ENCODE measurements at places on chromosomes 3 and 15. TPM values are rescaled to one million over a fixed set of nuclear protein-coding genes. Genes with fewer than 3 reads are reported as not detected.

IL17RE gene
- polyA plus RNA-seq = 4.3 TPM

KCNMB3 gene
- polyA plus RNA-seq = 2.5 TPM

ZNF280D gene
- 29.7 TPM for polyA plus RNA-seq

SKOR1 gene
- 0.60 TPM for polyA plus RNA-seq

RLBP1 gene
- polyA plus RNA-seq = not detected

NR2E3 gene
- polyA plus RNA-seq = 0.06 TPM

EXOG gene
- polyA plus RNA-seq = 22.0 TPM

CD96 gene
- 2.1 TPM for polyA plus RNA-seq

Data from urinary bladder (tissue), 4 donors.